ENCODE measurements at places on chromosomes 7 and 10. TPM values are rescaled to one million over a fixed set of nuclear protein-coding genes. Genes with fewer than 3 reads are reported as not detected.

GRCh38 chr10:124909563-124909962 is 32.4 kb upstream of the ZRANB1 start:
- no peak for DNase-seq

- no peak for DNase-seq
Measured at GRCh38 chr10:1230592-1231275, 174.5 kb downstream of the WDR37 start.

DNA sequence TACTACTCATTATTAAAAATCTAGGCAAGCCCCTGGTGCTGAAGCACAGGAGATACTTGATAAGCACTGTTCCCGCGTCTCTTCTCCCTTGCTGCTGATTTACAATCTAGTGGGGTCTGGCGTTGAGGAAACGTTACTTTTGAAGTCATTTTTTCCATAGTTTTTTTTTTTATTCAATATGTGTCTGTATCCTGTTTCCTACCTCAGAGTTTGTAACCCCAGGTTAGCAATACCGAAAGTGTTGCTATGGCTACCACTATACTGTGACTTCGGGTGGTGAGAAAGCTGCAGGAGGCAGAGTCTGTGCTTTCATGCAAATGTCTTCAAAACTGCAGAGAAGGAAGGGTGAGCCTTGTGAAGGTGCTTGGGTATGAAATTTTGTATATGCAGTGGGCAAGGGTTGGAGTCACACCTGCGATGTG is 458.8 kb upstream of the GHITM start:
- DNase-seq = peak; percentile 55

GRCh38 chr7:28726555-28726954 is 231.6 kb downstream of the TRIL start:
- DNase-seq = no peak

DNA sequence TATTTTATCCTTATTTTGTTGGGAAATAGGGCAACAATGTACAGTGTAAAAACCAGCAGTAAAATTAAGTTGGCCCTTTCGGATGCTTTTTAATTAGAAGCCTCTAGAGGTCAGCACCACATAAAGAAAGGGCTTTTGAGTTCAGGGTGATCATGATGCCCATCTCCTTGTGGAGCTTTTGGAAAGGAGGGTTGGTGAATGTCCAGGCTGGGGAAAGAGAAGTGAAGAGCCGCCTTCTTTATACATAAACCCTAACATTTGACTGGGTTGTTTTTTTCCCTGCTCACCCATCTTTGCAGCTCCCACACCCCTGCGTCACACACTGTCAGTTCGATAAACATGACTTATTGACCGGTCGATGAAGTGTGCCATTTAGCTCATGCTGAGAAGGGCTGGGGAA is 29.8 kb downstream of the MTURN start:
- DNase-seq = no peak

DNA sequence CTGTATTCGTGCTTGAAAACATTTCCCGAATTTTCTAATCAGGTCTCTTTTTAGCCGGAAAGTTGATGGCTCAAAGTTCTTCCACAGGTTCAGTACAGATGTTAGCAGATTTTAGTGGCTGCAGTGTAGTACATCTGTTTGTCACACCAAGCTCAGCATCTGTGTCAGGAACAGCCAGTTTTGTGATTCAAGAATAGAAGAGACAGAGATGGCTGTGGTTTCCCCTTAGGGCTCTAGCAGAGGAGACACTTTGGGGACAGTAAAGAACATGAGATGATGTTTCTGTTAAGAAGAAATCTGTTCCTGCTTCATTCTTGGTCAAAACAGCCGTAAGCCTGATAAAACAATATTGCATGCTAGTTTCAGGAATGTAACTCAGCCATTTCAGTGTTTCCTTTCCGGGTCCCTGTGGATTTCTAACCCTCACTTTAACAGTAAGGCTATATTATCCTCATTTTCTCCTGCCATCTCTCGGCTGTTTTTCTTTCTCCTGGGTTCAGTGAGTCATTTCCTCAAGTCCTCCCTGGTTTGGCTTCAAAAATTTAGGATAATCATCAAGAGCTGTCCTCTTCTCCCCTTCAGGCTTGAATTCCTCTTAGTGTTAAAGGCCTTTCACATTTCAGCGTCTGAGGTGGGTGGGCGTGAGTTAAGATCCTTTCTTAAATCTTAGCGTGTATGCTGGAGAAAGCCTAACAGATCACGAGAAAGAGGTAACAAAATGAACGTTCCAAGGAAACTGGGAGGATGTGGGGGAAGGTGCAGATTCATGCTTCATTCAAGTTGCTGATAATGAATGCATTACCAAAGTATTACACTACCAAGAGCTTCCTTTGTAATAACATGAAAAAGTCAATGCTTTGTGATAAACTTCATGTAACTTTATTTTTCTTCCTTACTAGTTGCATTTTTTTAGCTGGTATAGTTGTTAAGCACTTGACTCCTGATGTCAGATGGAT is 37.1 kb upstream of the BICC1 start:
- DNase-seq = no peak

The NME8 gene
- total RNA-seq = not detected
